ENCODE measurements at places on chromosomes 1 and 21.

GRCh38 chr21:45827881-45828579, 153.5 kb upstream of the COL6A1 start:
- no peak for DNase-seq

GRCh38 chr21:34511787-34512455, at the start of gene KCNE1:
TSS of gene KCNE1 (minus strand) at chr21:34512210. CDS start at chr21:34449634, 62,576 bp downstream.
- DNase-seq, result no peak

DNA sequence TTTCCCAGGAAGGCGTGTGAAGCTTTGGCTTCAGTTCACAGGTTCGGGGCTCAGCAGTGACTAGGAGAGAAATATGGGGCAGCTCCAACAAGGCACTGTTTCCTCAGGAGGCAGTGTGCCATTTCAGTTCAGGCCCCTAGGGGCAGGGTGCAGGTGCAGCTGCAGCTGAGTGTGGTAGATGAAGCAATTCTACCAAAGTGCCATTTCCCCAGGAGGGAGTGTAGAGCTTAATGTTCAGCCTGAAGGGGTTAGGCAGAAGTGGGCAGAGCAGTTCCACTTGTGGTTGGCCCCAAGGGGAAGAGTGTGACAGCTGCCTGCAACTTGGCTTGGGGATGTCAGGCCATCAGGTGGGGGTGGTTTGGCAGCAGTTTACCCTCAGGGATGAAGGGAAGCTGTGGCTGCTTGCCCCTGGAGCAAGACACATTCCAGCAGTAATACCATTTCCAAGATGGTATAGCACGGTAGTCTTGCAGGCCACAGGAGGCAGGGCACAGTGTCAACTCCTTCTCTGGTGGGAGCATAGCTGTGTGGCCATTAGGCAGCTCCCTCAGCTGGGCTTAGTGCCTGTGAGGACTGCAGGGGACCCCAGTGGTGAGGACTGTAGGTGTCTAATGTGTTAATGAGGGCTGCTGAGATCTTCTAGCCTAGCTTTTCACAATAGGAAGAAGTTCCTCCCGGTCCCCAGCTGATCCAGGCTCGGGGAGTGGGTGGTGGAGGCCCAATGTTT, 34.7 kb downstream of the RGSL1 start:
- no peak for DNase-seq

DNA sequence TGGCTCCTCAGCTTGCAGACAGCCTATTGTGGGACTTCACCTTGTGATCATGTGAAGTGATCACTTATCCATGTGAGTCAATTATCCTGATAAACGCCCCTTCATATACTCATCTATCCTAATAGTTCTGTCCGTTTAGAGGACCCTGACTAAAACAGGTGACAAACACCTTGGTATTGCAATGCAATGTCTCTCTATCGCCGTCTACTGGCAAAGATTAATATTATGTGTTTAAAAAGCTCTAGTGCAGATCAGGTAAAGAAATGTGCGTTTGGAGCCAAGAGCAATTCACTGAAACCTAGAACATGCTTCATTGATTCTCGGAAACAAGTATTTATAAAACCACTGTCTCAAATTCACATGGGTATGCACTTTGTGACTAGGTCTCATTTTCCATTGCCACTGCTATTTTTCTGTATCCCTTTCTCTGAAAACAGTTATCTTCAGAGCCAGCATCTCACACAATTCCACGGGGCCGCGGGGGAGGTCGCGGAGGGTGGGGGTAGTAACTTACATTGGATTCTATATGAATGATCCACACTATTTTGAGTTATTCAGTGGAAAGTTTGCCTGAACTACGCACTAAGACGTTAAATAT, 554.6 kb upstream of the NCAM2 start:
- DNase-seq, result no peak
